ENCODE measurements at places on chromosomes 12 and 14. TPM values are rescaled to one million over a fixed set of nuclear protein-coding genes. Genes with fewer than 3 reads are reported as not detected.

DNA sequence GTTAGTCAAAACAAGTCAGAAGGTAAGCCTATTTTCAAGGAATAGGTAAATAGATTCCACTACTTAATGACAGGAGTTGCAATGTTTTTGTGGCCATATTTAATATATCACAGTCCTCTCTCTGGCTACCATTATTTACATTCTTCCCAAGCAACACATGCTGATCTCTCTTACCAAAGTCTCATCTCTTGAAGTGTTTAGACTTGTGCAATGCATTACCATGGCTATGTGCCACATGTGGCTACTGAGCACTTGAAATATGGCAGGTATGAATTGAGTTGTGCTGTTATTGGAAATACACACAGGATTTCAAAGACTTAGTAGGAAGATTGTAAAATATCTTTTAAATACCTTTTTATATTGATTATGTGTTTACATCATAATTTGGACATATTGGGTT lies 262.4 kb upstream of the PDE3A start:
- no peak for DNase-seq

GRCh38 chr12:126855768-126856167 lies 1411.2 kb upstream of the TMEM132C start:
- no peak for DNase-seq

Gene FOXN4
- 1.3 TPM for polyA plus RNA-seq

GRCh38 chr12:1851151-1851701 lies 30.9 kb downstream of the LRTM2 start:
- no peak for DNase-seq

GRCh38 chr12:96375170-96375569 lies 25.1 kb downstream of the CDK17 start:
- no peak for DNase-seq

Gene PHETA1
- 13.5 TPM for polyA plus RNA-seq

GRCh38 chr12:37547611-37548010 lies 769.0 kb upstream of the ALG10B start:
- DNase-seq, result no peak

- DNase-seq, result no peak
These were observed 2.8 kb upstream of the AQP2 start for GRCh38 chr12:49947593-49948226.

DNA sequence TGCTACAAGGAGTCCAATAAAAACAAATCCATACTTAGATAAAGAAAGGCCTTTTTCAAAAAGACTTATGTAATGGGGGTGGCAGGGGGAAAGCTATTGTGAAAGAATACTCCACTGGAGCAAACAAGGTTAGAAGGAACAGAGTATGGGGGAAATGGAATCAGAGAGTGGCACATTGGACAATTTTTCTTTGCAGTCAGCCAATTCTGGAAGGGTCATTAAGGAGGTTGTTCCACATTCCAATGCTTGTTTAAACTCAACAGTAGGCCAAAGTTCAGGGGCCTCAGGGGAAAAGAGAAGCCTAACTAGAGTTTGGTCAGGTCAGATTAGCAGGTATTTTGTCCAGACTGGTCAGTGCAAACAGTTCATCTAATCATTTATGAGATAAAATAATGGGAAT lies 105.2 kb upstream of the RESF1 start:
- DNase-seq, result no peak

Gene LPAR5
- 1.7 TPM for polyA plus RNA-seq

Gene CEBPE
- polyA plus RNA-seq, result 0.32 TPM

DNA sequence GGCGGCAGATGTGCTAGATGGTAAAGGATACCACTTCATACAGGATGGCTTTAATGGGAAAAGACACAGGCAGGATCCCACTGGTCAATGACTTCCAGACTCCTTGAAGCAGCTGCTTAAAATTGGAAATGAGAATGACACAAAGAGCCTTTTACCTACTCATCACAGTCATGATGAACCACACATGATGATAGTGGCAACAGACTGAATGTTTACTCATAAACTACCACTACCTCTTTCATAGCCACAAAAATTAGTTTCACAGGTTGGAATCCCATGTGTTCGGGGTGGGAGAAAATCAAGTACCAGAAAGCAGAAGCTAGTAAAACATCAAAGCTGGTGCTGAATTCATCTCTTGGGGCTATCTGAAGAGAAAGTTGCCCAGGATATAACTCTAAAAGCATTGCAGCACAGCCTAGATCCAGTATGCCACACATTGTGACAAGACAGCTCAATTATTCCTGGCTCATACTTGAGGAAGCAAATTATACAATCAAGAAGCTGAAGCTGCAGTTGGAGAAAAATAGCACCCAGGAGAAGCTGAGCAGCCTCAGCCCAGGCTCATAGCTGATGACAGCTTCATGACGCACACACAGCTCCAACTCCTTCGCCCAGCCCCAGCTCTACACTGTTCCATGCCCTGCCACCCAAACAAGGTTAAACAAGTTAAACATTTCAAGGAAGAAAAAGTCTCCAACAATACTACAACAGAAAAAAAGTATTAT lies 29.0 kb upstream of the C12orf50 start:
- DNase-seq, result no peak

DNA sequence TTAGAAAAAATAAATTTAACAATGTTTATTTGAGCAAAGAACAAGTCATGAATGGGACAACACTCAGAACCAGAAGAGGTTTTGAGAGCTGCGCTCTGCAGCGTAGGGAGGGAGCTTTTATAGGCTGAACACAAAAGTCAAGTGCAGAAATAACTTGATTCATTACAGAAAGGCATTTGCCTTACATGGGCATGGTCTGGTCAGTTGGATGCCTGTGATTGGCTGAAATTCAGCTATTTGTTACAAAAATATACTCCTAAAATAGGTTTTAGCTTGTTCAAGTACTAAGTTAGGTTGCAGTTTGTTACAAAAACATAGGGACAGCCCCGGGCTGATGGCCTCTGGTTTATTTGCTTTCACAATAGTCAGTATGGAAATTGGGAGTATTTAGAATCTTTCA lies 118.0 kb downstream of the NUAK1 start:
- DNase-seq, result no peak

DNA sequence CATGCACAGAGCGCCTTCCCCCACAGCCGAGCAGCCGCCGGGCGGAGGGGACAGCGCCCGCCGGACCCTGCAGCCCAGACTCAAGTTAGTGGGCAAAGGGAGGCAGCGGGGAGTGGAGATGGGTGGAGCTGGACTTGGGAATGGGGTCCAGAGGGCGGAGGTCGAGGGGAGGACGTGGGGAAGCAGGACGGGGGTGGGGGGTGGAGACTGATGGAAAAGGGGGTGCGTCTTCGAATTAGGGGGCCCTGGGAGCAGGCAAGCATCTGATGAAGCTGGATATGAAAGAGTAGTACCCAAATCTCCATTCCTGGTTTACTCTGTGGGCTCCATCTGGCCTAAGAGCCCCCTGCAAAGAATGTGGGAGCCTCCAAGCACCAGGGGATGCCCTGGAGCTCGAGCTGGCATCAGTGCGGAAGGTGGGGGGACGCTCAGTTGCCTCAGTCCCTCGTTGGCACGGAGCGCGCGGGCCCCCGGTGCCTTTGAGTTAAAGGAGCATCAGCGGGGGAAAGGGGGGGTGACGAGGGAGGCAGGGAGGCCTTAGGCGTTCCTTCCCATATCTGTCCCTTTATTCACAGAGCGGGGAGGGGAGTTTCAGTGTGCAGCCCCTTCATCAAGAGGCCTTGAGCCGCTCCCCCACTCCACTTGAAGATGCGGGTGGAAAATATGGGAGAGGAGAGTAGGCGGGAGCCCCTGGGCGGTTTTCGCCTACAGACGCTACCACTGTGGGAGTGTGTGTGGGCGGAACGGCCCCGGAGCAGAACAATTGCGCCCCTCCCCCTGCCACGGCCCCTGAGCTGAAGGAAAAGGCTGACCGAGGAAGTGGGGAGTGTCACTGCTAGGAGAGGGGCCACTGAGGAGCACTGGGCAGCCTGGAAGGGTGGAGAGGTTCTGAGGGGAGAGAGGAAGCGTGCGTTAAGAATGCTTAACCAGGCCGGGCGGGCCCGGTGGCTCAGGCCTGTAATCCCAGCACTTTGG lies 644 bp downstream of the NAB2 start:
- DNase-seq, result no peak

Gene P2RX7
- polyA plus RNA-seq, result 0.97 TPM

GRCh38 chr12:101957252-101957959 lies 80.0 kb downstream of the DRAM1 start:
- no peak for DNase-seq

Gene HOXC10
- polyA plus RNA-seq, result 69.0 TPM

- DNase-seq, result no peak
These were observed 152.1 kb downstream of the METTL25 start for GRCh38 chr12:82510386-82510785.

GRCh38 chr12:124543590-124544310 lies 23.7 kb downstream of the NCOR2 start:
- DNase-seq, result no peak

- DNase-seq, result no peak
These were observed 49.4 kb downstream of the LTBP2 start for GRCh38 chr14:74562515-74563232.

DNA sequence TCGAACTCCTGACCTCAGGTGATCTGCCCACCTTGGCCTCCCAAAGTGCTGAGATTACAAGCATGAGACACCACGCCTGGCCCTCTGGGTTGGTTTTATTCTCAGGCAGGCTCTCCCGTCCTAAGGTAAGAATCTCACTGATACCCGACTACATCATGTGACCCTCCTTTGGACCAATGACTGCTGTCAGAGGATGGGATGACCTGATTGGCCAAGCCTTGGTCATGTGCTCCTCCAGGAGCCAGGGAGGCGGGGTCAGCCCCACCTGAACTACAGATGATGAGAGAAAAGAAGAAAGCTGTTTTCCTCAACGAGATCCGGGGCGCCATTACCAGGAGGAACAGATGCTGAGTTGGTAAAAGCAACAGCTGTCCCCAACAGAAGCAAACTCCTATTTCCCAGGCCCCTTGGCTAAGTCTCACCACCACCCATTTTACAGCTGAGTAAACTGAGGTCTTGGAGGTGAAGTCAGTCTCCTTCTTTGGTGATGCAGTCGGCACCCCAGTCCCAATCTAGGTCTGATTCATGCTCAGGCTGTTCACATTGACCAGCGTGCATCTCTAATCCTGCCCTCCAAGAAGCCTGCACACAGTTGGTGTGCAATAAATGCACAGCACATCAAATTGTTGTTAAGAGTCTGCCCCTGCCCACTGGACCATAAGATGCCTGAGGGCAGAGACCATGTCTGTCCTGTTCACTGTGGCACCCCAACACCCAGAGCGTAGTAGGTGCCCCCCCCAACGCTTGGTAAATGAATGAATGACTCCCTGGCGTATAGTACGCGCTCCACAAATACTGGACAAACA lies 118.8 kb downstream of the SCARB1 start:
- no peak for DNase-seq

Gene ANG
- polyA plus RNA-seq, result 4.0 TPM

- DNase-seq, result no peak
These were observed 32.2 kb upstream of the BHLHE41 start for GRCh38 chr12:26157001-26157400.

DNA sequence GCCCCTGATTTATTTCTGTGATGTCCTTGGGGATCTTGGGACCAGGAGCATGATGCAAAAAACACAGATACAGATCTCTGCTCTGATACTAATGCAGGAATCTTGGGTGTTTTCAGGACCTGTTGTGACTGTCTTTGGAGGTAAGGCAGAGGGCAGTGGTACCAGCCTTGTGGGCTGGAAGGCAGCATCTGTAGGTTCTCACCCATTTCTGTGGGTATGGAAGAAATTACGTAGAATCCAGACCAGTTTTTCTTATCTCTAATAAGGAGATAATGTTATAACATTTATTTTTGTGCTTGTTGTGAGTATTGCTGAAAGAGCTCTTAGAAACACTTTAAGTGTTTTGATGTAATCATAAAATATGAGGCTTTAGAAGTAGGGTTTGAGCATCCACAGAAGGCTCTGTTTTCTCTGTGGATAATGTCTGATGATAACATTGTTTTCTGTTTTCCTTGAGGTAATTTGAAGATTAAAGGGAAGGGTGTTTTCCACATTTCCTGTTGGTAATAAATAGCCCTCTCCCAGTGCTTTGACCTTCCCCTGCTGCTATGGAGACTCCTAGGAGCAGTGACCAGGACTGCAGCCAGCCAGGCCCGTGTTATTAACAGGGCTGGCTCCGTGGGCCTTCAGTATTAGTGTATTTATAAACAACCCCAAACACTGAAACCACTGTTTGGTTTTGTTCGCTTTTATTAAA lies 9.4 kb upstream of the DCP1B start:
- DNase-seq, result no peak

Gene RND1
- polyA plus RNA-seq, result 3.1 TPM

Gene ANO4
- 0.93 TPM for polyA plus RNA-seq

Gene OSGEP
- 51.9 TPM for polyA plus RNA-seq

DNA sequence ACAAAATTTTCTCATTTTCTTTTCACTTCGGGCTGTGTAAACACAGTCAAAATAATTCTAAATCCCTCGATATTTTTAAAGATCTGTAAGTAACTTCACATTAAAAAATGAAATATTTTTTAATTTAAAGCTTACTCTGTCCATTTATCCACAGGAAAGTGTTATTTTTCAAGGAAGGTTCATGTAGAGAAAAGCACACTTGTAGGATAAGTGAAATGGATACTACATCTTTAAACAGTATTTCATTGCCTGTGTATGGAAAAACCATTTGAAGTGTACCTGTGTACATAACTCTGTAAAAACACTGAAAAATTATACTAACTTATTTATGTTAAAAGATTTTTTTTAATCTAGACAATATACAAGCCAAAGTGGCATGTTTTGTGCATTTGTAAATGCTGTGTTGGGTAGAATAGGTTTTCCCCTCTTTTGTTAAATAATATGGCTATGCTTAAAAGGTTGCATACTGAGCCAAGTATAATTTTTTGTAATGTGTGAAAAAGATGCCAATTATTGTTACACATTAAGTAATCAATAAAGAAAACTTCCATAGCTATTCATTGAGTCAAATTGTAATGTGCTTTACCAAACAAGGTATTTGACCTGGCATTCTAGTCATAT lies 4.8 kb downstream of the CDKN1B start:
- no peak for DNase-seq

DNA sequence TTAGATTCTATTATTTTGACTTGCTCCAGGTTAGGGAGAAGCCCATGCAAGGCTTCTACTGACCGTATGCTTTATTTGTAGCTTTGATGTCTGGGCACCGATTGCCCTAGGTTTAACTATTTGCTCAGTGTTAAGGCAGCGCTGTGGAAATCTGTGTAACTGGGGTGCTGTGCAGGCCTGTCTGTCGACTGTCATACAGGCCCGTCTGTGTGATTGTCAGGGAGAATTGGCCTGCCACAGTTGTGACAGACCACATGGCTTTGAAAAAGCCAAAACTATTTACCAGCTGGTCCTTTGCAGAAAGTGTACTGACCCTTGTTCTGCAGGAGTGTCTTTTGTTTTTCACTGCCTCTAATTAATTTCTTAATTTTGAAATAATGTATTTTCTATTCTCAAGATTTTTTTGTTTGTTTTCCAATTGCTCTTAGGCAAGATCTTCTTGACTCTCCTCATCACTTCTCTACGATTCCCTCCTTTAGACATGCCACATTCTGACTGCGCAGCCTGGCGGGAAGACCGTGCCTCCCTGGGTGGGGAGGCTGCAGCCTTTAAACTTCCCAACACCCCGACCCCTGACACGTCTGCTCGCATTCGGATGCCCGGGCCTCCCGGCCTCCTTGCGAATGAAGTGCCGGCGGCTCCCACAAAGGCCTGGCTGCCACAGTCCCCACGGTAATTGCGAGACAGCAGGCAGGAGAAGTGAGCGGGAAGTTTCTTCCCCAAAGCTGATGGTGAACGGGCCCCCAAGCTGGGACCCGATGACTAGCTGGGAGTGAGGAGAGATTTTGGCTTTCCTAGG lies 99.0 kb upstream of the EVL start:
- no peak for DNase-seq

- DNase-seq, result no peak
These were observed 265.5 kb downstream of the CACNA1C start for GRCh38 chr12:2318286-2318685.
